ENCODE measurements at places on chromosomes 4 and X. TPM values are rescaled to one million over a fixed set of nuclear protein-coding genes. Genes with fewer than 3 reads are reported as not detected.

The SLC25A31 gene
- polyA plus RNA-seq: not detected

The DUSP21 gene
- polyA plus RNA-seq: not detected

The FAM47A gene
- polyA plus RNA-seq: not detected

The PDCL2 gene
- not detected for polyA plus RNA-seq

The P2RY8 gene
- polyA plus RNA-seq: 23.5 TPM

The ZFYVE28 gene
- polyA plus RNA-seq: 1.1 TPM

The ABCD1 gene
- polyA plus RNA-seq: 22.5 TPM
